Calu3 (cell line): ENCODE measurements at places on chromosomes 12 and 14. TPM values are rescaled to one million over a fixed set of nuclear protein-coding genes. Genes with fewer than 3 reads are reported as not detected.

DNA sequence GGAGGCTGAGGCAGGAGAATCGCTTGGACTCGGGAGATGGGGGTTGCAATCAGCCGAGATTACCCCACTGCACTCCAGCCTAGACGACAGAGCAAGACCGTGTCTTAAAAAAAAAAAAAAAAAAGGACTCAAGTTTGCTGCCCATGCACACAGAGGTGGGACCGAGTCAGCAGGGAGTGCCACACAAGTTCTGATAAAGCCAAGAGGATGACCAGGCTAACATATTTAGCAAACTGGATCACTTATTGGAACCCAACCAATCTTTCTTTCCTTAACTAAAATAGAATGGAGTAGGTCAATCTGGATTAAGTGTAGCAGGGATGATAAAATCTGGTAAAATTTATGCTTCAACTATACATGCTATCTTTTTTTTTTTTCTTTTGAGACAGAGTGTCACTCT, 190.4 kb upstream of the FOXN3 start:
- no peak for DNase-seq
- H3K27ac ChIP-seq, result no peak overlapping the region
- no peaks in the 10 kb centered on the region for H3K27me3 ChIP-seq

DNA sequence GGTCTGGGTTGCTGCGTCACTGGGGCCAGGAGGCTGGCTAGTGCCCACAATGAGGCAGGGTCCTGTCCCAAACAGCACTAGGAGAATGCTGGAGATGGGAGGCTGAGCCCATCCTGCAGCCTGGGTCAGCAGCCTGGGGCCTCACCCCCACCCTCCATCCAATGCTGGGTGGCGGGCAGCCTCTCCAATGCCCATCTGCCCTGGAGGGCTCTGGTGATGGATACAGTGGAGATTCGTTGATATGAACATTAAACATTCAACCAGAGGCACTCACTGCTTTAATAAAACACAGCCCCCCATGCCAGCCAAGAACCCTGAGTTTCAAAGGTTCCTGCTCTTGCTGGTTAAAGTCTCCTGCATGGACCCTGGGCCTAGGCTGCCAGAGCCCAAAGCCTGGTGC, 19.5 kb upstream of the HHIPL1 start:
- H3K27me3 ChIP-seq, result peaks cover 19% of the 10 kb centered on the region
- H3K4me1 ChIP-seq, result peaks cover 10% of the 10 kb centered on the region
- H3K36me3 ChIP-seq, result no peaks in the 10 kb centered on the region
- no peak overlapping the region for H3K4me3 ChIP-seq
- H3K27ac ChIP-seq, result no peak overlapping the region

DNA sequence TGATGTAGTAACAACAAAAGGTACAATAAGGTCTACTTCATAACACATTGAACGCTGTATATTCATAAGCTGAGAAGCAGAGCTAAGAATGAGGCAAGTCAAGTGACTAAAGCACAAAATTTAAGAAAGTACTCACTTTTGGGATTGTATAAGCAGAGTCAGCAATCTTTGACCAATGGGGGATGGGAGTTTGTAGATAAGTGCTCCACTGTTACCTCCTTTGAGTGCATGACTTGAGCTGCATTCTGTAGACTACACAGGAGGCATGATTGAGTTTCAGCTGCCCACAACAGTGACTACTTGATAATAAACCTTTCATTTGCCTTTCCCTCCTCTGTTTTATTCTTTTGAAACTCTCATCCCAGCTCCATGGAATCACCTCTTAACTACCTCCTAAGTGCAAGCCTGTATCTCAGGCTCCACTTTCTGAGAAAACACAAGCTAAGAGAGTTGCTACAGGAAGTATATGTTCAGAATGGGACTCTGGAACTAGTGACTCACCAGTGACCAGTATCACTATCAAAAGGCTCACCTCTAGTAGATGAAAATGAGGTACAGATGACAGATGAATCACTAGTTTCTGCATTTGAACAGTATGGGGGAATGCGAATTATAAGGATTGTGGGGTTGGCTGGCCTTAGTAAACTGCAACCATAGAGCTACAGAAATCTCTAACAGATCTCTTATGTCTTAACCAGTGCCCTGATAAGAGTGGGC, 49.2 kb downstream of the SLC35F4 start:
- H3K4me1 ChIP-seq, result no peaks in the 10 kb centered on the region
- H3K4me3 ChIP-seq, result no peak overlapping the region
- no peaks in the 10 kb centered on the region for H3K27me3 ChIP-seq
- H3K27ac ChIP-seq, result no peak overlapping the region

Gene LUM
- 0.31 TPM in 1 of 2 replicates, not detected in the other for total RNA-seq

- no peak overlapping the region for H3K27ac ChIP-seq
- DNase-seq, result no peak
- H3K27me3 ChIP-seq, result no peaks in the 10 kb centered on the region
- H3K36me3 ChIP-seq, result no peaks in the 10 kb centered on the region
- no peaks in the 10 kb centered on the region for H3K4me1 ChIP-seq
- no peak overlapping the region for H3K4me3 ChIP-seq
Observed at GRCh38 chr14:50615552-50615951, 52.6 kb downstream of the SAV1 start.

Gene CACNA1C
- not detected in 2 replicates for total RNA-seq

Gene B3GNT4
- 0.47 and 1.1 TPM in 2 replicates for total RNA-seq

DNA sequence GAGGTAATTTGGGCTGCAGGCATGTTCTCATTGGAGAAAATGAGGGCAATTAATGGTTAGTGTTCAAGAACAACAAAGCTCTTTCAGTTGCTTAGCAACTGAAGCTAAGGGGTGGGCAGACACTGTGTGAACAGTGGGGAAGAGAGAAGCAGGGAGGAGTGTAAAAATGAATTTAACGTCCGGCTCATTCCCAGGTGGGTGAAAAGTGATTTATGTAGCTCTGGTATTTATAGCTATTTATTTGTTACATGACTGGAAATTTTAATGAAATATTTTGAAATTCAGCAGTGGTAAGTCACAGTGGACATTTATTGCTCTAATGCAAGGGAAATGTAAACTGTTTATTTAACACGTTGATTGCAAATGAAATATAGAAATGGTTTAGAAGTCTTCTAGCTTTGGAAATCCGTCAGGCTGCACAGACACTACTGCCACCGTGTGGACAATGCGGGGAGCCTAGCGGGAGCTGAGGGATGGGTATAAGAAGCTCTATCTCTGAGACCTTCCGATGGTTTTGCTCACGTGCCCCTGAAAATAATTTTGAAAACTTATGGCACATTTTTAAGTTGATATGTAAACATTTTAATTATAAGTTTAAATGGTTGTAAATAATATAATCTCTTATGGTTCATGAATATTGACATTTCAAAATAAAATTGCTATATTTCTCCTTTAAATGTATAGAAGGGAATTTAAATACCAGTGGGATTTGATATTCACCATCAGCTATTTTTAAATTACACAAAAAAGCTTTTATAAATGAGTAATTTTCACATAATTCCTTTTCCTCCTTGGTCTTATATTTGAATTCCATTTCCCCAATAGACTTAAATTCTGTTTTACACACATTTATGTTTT, 54.4 kb downstream of the E2F7 start:
- H3K27me3 ChIP-seq, result no peaks in the 10 kb centered on the region
- peak; percentile 85 for DNase-seq
- no peaks in the 10 kb centered on the region for H3K4me1 ChIP-seq

- no peaks in the 10 kb centered on the region for H3K4me1 ChIP-seq
- H3K27me3 ChIP-seq, result no peaks in the 10 kb centered on the region
- DNase-seq, result no peak
- no peak overlapping the region for H3K27ac ChIP-seq
- no peaks in the 10 kb centered on the region for H3K36me3 ChIP-seq
- no peak overlapping the region for H3K4me3 ChIP-seq
Observed at GRCh38 chr12:38813923-38814322, 91.5 kb downstream of the CPNE8 start.

DNA sequence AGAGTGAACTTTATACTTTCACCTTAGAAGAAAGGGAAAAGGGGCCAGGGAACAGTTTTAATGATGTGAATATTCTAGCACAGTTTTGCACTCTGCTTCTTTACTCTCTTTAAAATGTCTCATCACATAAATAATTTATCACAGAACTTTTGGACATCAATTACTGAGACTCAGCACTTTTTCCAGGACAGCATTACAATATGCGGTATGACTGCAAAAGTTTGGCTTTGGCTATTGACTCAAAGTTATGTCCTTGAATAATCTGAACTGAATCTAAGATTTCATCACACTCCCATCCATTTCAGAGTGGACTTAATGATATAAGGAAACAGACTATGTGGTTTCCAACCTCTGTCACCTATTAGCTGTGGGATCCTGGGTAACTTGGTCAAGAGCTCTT, 11.7 kb downstream of the CCER1 start:
- no peaks in the 10 kb centered on the region for H3K36me3 ChIP-seq
- H3K4me3 ChIP-seq, result no peak overlapping the region
- H3K4me1 ChIP-seq, result peaks cover 12% of the 10 kb centered on the region
- no peak overlapping the region for H3K27ac ChIP-seq
- no peak for DNase-seq
